M059J (cell line): ENCODE measurements at places on chromosomes 5 and 9. TPM values are rescaled to one million over a fixed set of nuclear protein-coding genes. Genes with fewer than 3 reads are reported as not detected.

SMIM33 gene
- total RNA-seq, result not detected in 2 replicates

ZFP37 gene
- total RNA-seq, result 1.4 and 3.1 TPM in 2 replicates

- no peak for DNase-seq
Measured at GRCh38 chr5:157177953-157178352, 2.7 kb upstream of the ITK start.

DNA sequence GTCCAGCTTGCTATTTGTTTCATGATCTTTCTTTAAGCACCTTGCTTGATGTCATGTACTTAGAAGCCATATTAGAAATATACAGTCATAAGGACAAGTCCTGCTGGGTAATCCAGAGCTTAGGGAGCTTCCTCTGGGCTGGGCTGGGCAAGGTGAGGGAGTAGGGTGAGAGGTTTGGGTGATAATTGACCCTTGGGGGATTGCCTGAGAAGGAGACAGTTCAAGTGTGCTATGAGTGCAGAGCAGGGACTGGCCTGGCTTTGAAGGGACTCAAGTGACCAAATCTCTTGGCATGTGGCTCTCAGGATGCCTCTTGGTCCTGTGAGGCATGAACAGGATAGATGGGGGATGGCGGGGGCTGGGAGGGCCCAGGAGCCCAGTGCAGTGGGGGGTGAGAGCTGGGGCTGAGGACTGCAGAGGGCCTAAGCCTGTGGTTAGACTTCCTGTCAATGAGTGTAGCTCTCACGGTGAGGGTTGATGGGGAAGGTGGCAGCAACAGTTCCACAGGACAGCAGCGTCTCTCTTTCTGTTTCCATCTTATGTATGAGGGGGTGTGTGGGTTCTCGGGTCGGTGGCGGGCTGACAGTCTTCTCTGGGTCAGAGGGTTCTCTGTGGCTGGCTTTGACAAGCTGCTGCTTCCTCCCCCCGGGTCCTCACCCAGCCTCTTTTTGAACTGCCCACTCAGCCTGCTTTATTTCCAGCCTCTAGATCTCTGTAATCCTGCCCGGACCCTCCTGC is 53.5 kb downstream of the RGS3 start:
- DNase-seq, result peak; percentile 82

DNA sequence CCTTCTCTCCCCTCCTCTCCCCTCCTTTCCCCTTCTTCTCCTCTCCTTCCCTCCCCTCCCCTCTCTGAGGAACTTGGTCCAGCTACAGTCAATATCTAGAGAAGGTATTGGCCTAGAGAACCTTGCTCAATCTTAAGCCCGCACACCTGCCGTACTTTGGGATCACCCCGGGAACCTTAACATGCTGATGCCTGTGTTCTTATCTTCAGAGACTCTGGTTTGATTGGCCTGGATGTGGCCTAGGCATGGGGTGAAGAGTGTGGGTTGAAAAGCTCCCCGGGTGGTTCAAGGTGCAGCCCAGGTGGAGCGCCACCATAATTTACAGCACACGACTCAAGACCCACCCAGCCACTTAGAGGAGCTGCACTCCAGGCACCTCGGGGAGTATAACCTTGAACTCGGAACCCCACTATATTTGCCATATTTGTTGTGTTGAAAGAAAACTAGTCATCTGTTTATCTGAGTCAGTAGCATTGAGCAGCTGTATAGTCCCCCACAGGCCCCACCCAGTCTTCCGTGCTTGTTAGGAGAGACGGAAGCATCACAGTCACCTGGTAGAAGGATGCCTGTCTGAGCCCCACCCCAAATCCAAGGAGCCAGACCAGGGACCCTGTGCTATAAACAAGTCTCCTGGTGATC is 14.4 kb upstream of the PHF19 start:
- DNase-seq, result no peak

GRCh38 chr5:23330726-23331125 is 176.7 kb upstream of the PRDM9 start:
- DNase-seq, result no peak

BARHL1 gene
- not detected in 2 replicates for total RNA-seq

MLANA gene
- total RNA-seq, result not detected in 2 replicates
